ENCODE measurements at places on chromosomes 16 and 17.
A peak's percentile ranks its signal among the peaks of the same experiment; 100 is the strongest.

DNA sequence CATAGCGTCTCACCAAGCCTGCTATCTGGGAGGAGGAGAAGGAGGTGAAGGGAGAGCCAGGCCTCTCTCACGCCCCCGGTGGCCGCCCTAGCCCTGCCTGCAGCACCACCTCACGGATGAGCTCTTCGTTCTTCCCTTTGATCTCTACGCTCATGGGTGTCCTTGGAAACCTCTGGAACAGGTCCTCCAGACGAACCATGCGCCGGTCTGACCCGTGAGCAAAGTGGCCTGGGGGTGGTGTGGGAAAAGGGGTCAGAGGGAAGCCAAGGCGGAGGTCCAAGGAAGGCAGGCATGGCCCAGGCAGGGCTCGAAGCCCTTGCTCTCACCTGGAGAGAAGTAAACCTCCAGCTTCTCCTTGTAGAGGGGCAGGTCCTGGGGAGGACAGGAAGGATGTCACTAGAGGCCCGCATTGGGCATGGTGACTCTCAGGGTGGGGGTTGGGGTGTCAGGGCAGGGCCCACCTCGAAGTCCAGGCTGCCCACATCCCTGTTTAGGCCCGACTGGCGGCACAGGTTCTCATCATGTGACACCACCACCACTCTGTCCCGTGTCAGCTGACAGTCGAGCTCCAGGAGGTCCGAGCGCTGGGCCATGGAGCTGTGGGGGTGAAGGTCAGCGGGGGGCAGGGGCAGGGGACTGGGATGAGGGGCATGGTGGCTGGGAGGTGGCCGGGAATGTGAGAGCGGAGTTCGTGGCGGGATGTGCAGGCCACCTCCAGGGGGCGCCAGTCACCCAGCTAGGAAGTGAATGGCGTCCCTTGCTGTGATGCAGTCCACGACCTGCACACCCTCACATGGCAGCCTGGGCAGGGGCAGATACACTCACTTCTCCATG lies 923 bp downstream of the GDPD3 start:
- no peak for DNase-seq

DNA sequence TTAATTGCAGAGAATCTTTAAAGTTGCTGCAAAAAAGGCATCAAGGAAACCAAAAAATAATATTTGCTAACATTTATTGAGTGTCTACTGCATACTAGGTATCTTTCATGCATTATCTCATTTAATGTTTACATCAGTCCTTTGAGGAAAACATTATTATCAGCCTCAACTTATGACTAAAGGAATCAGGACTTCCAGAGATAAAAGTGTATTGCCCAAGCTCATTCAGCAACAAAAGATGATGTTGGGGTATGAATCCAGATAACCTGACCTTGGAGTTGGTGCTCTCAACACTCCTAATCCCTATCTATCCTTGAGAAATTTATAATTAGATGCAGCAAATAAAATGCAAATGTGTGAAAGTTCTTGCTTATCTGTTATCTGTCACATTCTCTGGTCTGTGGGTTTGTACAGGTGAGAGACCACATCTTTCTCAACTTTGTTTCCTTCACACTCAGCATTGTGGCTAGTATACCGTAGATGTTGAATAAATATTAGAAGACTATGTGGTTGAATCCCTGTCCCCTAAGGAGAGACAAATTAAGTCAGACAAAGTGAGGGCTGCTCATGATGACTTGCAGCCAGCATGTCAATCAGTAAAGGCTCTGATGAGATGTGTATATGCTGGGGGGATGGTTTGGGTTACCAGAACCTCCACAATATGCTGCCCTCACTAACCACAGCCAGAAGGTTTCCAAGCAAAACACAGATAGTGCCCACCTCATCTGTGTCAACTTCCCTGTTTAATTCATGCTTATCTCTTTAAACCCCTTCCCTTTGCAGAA lies 82.6 kb downstream of the NOG start:
- no peak for DNase-seq

DNA sequence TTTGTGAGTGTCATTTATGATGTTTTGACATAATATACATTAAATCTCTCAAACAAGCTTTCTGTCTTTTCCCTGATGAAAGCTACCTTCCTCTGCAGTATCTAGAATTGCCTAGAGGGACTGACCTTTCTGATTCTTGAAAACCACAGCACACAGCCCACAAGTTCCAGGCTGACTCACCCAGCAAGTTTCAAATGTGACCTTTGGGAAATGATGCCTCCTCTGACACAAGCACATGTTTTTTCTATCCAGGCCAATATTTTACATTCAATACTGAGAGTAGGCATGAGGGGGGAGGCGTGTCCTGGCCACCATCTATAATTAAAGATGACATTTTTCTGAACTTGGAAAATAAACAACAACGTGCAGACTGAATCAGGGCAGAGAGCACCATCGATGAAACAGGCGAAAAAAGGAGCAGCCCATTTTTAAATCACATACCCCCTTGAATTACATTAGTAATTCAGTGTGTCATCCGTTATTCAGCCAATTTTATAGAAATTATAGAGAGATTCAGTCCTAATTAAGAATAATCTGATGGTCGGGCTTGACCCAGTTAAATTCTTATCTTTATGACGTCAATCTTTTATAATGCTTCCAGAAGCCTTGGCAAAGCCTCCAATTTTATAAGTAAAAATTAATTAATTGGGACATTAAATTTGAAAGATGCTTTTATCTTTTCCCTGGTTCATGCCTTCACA lies 292.6 kb upstream of the CDH11 start:
- no peak for DNase-seq

GRCh38 chr17:77383613-77384608 lies 243.1 kb downstream of the SEC14L1 start:
- no peak for DNase-seq

DNA sequence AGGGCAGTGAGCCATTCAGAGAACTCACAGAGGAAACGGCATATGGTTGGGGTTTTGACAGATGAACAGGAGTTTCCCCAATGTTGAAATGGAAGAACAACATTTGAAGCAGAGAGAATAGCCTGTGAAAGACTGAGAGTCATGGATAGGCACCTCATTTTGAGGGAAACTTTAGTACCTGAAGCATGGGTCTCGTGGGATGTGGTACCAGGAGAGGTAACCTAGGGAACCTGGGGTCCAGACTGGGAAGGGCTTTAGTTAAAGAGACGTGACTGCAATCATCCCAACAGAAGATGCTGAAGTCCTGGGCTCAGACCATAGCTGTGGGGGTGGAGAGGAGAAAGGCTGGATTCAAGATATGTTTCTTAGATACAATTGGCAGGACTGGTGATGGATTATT lies 137.8 kb upstream of the CCL2 start:
- no peak for DNase-seq

DNA sequence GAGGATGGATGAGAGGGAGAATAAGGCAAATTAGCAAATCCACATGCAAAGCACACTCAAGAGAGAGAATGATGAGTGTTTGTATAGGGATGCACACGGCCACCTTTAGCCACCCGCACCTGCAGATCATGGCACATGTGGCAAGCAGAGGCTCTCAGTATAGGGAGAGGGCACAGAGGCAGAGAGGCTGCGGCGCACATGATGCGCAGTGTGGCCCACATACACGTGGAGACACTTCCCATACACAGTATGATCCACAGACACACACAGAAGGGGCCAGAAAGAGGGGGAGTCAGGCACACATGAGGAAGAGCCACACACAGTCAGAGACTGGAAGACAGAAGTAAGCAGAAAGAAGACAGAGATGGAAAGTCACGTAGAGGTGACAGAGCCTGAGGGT lies 6.5 kb upstream of the CHD3 start:
- DNase-seq, result no peak

DNA sequence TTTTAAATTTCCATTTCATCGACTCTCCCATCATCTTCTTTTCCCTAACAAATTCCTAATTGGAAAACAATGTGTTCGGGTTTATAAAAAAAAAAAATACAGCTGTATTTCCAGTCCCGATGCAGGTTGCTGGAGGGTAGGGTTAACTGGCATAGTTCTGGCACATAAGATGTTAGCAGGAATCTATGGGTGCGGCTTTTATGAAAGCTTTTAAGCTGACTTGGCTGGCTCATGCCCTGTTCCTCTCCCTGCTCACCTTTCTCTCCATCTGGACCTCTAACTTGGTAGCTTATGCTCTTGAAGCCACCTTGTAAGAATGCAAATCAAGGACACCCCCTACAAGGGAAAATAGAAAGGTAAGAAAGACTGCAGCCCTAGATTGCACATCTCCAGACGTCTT lies 33.2 kb upstream of the KCNJ2 start:
- no peak for DNase-seq

GRCh38 chr17:37089956-37090355 lies 141.2 kb downstream of the AATF start:
- DNase-seq, result no peak

DNA sequence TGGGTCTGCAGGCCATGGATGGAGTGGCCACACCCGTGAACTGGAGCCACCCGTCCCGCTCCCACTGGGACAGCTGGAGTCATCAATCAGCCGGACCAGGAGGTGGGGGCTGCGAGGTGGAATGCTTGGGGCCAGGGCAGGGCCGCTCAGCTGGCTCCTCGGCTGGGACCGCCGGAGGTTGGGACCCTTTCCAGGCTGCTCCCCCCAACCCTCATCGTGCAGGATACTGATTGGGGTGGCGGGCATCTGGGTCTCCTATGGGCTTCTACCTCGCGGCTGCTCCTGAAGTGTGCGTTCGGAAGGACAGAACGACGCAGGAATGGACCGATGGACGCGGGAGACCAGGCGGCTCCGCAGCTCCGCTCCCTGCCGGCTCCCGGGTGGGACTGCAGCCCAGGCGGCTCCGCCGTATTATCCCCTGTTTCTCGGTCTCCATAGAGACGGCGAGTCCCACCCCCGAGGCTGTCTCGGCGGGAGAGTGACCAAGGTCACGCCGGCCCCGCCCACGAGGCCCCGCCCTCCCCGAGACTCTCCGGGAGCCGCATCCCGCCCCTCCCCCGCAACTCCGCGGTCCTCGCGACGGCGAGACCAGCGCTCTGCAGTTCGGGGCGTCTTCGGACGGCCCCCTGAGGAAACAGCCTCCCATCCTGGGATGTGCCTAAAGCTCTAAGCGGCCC lies at the start of gene TPPP3:
TSS of gene TPPP3 (minus strand) at position 388 of the 677 bp plus-strand sequence. CDS start 2,387 bp downstream, outside the sequence.
- peak; percentile 79 for DNase-seq

- DNase-seq, result no peak
These were observed 176.7 kb downstream of the C16orf95 start for GRCh38 chr16:87140211-87141200.

GRCh38 chr17:17742133-17742621 lies 60.9 kb downstream of the RAI1 start:
- DNase-seq, result no peak
